ENCODE measurements at places on chromosomes 11 and 22. TPM values are rescaled to one million over a fixed set of nuclear protein-coding genes. Genes with fewer than 3 reads are reported as not detected.
A peak's percentile ranks its signal among the peaks of the same experiment; 100 is the strongest.

DNA sequence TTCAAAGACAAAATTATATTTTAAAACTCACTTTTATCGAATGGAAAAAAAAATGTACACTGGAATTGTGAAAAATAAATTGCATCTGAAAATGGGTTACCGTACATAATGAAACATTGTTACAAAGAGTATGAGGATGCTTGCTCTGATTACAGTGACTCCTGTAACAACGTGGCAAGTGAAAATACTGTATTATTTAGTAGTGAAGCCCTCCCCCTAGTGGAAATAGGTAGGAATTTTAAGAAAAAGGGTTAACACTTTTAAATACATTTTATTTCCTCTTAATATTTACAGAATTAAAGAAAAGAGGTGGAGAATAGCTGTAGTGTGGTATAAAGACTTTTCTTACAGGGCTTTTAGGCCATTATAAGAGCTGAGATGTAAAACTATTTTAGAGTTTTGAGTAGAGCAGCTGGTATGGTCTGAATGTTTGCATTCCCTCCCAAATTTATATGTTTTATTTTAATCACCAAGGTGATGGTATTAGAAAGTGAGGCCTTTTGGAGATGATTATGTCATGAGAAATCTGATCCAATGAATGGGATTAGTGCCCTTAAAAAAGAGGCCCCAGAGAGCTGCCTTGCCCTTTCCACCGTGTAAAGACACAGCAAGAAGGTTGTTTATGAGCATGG is 25.2 kb downstream of the FAM76B start:
- DNase-seq, result no peak

- no peak for DNase-seq
Observed at GRCh38 chr11:86294026-86294425, 8.0 kb upstream of the HIKESHI start.

GRCh38 chr11:19905280-19905853 is 192.7 kb downstream of the NAV2 start:
- DNase-seq, result no peak

The KRTAP5-1 gene
- not detected for total RNA-seq

- no peak for DNase-seq
Observed at GRCh38 chr11:108797578-108798100, 132.8 kb downstream of the DDX10 start.

GRCh38 chr11:35494957-35495490 is 30.4 kb downstream of the PAMR1 start:
- no peak for DNase-seq

The VSIG2 gene
- 0.70 TPM for total RNA-seq

The TXN2 gene
- total RNA-seq, result 127 TPM

DNA sequence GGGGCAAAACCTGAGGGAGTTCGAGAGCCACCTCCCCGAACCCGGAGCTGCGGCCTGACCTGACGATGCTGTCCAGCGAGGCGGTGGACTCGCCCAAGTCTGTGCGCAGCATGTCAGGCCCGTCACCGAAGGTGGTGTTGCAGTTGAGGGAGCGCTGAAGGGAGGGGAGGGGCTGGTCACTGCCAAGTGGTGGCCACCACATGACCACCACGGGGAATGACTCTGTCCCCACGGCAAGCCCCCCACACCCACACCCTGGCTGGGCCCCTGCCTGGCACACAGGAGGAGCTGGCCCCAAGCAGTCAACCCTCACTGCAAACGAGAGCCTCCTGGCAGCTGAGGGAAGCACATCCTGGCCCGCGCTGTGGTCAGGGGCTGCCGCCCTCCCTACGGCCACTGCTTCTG is 30.8 kb downstream of the TRMU start:
- peak; percentile 32 for DNase-seq

- no peak for DNase-seq
Observed at GRCh38 chr22:21680830-21681565, 15.2 kb downstream of the PPIL2 start.

DNA sequence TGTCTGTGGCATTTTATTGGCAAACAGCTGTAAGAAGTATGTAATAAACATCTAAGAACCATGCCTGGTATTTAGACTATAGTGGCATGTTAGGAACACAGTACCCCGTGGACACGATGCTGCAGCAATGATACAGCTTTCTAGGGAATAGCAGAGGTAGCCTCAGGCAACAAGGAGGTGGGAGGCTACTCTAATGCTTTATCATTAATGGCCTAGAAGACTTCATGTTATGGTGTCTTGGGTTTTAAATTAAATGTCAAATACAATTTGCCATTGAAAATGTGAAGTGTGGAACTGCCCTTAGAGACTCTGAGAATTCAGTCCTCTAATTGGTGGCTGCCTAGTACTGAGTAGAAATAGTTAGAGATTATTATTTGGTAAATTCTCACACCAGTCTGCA is 516.9 kb downstream of the CNTN5 start:
- no peak for DNase-seq

- DNase-seq, result peak; percentile 55
Observed at GRCh38 chr11:16610213-16610737, 128.2 kb upstream of the C11orf58 start.

- DNase-seq, result peak; percentile 54
Observed at GRCh38 chr11:70705930-70706329, 307.6 kb downstream of the CTTN start.

GRCh38 chr11:71425860-71426259 is 22.3 kb downstream of the DHCR7 start:
- no peak for DNase-seq

GRCh38 chr11:128904656-128905344 is 13.6 kb downstream of the KCNJ5 start:
- DNase-seq, result no peak

DNA sequence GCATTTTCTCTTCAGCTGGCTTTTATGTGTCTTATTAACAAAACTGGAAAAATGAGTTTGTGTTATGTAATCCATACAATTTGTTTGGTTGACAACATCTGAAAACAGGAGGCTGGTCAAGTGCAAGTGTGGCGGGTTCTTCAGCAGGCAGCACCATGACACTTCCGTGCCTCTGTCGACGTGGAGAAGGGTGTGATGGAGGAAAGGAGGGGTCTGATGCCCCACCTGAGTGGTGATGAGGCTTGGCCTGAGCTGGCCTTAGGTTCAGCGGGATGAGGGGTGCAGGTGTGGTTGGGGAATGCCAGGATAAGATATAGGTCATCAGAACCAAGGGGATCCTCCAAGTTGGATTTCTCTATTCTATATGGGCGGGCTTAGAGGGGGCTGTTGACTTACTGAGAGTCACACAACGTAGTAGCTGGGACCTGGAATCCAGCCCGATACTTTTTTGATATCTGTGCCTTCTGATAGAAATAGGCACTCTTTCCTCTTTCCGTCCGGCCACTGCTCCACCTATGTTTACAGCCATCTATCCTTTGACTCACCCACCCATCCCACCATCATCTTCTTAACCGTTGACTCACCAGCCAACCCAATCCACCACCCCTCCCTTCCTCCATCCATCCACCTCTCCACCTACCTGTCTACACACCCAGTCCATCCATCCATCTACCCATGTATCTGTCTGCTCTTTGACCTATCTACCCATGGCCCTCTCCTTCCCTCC is 29.0 kb downstream of the SHANK3 start:
- DNase-seq, result peak; percentile 39

- DNase-seq, result no peak
Observed at GRCh38 chr22:50463188-50463900, 11.5 kb downstream of the SBF1 start.

DNA sequence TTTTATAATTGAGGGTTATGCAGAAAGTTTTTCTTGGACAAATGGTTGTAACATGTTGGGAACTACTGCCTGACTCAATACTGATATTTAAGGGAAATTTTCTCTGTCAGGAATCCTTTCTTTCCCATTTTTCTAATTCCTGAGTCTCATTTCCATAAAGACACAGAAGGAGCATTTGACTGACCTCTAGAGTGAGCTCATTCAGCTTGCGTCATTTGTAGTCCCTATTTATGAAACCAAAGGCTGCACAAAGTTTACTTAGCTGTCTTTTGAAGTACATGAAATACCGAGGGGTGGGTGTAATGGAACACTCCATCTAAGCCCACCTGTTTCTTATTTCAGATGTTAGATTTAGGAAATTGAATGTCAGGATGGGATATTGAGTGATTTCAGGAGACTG is 359.5 kb upstream of the C11orf87 start:
- DNase-seq, result no peak

DNA sequence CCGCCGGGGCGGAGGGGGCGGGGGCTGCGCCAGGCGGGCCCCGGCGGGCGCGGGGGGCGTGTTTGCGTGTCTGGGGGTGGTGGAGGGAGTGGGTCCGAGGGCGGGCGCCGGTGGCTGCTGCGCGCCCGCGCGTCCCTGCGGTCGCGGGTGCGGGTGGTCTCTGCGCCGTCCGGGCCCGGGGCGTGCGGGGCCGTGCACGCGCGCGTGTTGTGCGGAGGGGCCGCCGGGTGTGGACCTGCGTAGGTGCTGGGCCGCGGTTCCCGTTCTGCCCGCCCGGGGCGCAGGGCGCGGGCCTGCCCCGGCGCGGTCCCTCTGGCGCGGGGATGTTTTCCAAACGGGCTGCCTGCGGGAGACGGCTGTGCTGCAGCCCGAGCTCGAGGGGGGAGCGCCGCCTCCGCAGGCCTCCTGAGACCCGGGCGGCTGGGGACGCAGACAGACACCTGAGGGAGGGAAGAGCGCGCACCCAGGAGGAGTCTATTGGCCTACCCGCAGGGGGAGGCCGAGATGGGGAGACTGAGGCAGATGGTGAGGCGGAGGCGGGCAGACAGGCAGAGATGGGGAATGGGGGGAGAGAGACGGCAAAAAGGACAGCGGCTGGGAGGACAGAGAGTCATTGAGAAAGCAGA is 442 bp downstream of the PELI3 start:
- DNase-seq, result peak; percentile 74

DNA sequence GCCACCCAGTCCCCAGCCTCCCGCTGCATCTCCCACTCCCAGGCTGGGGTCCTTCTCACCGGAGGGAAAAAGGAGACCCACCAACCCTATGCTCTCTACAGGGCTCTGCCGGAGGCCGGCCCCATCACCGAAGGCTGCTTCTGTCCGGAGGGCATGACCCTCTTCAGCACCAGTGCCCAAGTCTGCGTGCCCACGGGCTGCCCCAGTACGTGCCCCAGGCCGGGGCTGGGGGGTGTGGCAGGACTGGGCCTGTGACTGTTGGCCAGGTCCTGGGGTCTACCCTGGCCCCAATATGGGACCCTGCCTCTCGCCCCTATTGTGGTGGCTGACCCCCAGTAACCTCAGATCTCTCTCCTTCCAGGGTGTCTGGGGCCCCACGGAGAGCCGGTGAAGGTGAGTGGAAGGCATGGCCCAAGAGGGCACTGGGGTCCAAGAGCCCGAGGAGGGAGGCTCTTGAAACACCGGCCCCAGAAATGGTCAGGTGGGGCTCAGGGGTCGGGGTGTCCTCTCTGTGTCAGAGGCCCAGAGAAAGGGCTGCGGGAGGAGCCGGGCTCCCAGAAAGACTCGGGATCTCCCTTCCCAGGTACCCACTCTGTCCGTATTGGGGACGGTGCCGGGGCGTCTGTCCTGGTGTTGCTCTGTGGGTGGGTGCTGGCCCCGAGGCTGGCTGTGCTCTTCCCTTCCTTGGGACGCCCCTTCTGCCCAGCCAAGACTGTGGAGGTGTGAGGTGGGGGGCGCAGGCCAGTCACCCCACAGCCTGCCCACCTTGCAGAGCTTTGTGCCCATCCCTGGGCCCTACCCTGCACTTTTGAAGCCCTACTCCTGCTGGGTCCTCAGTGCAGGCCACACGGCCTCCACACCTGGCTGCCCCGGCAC is 26.1 kb upstream of the MUC5B start:
- DNase-seq, result no peak

GRCh38 chr11:67230406-67230805 is 35.9 kb upstream of the GRK2 start:
- no peak for DNase-seq

The GGTLC2 gene
- not detected for total RNA-seq

DNA sequence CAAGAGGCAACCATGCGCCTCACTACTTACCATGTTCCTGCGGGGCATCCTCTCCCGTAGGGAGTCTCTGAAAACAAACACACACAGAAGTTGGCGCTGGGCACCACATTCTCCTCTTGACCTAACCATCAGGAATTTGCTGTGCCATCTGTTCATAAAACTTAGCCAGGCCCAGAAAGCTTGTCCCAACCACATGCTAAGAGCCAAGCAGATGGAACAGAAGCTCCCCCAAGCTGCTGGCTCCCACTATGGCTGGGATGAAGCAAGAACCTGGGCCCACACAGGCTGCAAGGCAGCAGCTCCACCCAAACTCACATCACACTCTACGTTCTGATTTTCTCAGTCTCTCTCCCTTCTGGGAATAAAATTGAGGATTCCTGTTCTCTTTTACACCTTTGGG is 17.4 kb downstream of the HPS4 start:
- no peak for DNase-seq

GRCh38 chr11:120167659-120168058 is 29.7 kb upstream of the TRIM29 start:
- DNase-seq, result no peak

The POU2AF2 gene
- not detected for total RNA-seq

- DNase-seq, result no peak
Observed at GRCh38 chr11:106821291-106821690, 197.0 kb downstream of the GUCY1A2 start.

- no peak for DNase-seq
Observed at GRCh38 chr11:4093519-4094347, 866 bp upstream of the RRM1 start.

- no peak for DNase-seq
Observed at GRCh38 chr11:96785073-96785472, 395.3 kb downstream of the JRKL start.

GRCh38 chr11:48127521-48128183 is 89.0 kb upstream of the OR4B1 start:
- DNase-seq, result no peak

DNA sequence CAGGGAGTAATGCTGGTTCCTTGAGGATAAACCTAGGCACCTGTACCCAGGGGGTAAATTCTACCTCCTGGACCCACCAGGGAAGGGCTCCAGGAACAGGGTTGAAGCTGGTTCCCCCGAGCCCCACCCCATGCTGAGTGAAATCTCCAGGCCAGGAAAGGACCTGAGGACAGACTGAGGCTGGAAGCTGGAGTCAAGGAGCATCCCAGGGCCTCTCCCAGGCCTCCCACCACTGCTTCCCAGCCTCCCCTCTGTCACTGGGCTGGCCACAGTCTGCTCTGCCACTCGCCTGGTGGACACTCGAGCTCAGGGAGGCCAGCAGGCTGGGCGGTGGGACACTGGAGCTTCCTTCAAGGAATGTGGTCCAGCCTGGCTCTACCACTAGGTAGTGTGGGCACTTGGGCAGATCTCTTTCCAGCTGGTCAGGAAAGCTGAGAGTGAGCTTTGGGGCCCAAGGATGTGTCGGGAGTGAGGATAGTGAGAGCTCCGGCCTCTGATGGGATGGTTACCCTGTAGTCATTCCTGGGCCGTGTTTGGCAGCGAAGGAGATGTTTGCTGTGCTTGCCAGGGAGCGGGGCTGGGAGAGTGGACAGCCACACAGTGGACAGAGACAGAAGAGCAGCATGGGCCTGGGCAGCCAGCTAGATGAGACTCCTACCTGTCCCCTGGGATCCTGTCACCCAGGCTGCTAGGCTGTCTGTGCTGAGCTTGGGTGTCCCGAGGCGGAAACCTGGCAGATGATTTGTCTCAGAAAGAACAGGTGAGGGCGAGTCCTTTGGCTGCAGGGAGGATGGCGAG is 3.4 kb downstream of the OVOL1 start:
- no peak for DNase-seq

The FOXR1 gene
- not detected for total RNA-seq
